Stimulated activated CD8-positive, alpha-beta memory T cell treated with anti-CD3 and anti-CD28 coated beads, Interleukin-4, amount 100 ng/mL, for 48 hours (primary cell): ENCODE measurements at places on chromosomes 12 and 14.

DNA sequence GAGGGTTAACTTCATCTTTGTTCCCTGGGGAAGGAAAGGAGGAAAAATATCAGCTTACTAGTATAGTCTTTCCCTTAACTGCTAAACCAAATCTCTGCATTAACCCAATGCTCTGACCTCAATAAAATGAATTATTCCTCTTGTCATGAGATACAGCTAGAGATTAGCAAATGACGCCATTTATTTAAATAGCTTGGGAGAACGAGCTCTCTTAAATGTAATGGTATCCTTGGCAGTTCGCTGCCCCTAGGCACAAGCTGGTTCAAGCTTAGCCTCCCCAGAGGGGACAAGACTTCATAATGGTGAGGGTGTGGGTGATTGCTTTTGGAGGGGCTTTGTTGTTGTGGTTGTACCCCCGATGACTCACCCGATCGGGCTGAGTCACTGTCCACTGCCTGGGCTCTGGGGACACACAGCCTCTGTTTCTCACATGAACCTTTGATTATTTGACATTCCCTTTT lies 19.6 kb downstream of the FNTB start:
- DNase-seq: no peak

DNA sequence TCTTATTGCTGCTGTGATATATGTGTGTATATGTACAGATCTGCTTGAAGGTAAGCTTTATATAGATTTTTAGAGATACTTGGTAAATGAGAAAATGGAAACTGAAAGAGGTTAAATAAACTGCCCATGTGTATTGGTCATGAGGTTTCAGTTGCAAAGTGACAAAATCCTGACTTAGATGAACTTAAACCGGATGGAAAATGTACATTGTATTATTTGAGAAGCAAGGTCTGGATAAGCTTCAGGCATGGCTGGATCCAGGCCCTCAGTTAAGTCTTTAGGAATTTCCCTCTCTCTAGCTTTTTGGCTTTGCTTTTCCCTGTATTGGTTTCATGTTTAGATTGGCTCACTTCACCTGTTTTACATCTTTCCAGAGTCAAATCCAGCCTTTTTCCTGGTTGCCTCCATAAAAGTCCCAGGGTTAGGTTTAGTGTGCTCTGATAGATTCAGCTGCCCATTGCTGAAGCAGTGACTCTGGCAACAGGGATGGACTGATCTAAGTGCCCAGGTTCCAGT lies 21.0 kb upstream of the MAP1LC3B2 start:
- DNase-seq: no peak

DNA sequence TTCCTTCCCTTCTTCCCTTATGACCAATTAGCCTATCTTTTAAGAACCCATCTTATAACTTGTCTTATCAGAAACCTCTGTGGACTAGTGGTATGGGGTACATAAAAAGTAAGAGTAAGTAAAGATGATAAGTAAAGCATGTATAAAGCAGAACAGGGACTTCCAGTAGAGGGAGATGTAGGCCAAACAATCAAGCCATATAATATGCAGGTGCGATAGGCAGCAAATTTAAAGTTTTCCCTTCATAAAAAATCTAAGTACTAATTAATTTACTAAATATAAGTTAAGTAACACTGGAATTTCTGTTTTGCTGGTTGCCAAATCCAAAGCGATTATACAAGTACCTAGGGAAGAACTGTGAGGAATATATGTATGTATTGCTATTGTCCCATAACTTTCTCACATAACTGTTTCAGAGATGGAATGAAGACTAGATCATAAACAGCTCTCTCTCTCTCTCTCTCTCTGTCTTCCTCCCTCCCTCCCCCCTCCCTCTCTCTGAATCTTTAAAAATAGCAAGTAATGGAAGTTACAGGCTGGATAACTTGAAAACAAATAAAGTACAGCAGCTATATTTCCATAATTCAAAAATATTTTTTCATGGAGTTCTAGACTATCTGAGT lies 25.7 kb downstream of the METTL25 start:
- DNase-seq: no peak

DNA sequence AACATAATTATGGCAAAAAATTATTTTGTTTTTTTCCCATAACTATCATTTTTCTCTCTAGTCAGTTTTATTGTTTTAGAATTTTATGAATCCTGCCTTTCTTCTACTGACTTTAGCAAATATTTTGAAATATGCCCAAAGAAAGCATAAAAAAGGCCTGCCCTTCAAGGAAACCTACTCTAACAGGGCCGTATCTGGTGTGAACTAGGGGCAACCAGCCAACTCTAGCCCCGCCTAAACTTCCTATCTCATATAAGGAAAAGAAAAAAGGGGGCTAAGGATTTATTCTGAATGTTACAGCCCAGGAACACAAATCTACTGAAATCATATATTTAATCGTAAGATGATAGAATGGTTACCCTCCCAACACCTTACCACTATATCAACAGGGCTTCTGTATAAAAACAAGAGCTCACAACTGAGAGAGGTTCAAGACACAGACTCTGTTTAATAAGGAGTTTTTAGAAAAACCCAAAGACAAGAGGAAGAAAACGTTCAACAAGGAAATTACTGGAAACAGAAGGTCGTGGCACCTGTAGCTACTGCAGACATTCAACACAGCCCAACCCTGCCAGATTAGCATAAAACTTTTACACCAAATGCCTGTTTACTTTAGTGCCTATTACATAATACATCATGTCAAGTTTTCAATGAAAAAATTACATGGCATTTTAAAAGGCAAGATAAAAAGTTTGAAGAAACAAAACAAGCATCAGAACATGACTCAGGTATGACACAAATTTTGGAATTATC lies 12.9 kb upstream of the EPYC start:
- no peak for DNase-seq

DNA sequence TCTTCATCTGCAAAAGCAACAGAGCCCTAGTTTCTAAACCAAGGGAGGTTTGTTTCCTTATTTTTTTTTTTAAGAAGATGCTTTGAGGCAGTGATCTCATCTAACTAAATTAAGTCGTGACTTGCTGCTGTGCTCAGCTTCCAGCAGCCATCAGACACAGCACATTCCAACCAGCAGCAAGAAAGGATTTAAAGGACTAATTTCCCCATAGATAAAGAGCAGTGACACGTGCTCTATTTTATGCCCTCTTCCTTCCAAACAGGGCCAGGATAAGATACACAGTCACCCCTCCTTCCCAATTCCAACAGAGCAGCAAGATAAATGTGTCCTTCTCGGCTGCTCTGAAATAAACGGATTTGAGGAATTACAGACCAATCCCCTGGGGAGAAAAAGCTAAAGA lies 81.7 kb downstream of the PRKAB1 start:
- no peak for DNase-seq

- no peak for DNase-seq
Observed at GRCh38 chr12:132662901-132663755, 24.0 kb downstream of the POLE start.

- DNase-seq: no peak
Observed at GRCh38 chr14:50791201-50791600, 39.8 kb downstream of the NIN start.

GRCh38 chr14:72869407-72870329 lies 24.2 kb downstream of the DPF3 start:
- DNase-seq: no peak

DNA sequence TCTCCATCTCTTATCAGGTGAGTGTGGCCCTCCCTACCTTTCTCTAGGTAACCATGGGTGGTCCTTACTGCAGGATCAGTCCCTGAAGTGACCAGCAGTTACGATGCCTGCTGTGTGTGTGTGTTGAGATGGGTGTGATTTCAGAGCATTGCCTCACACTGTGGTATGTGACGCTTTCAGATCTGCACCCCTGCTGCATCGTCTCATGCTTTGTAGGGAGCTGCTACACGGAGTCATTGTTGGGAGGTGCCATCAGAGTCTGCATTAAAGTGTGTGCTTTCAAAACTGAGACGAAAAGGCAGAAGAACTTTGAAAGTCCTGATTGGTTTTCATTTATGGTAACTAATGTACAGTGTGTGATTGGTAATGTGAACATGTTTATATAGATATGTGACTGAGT lies 150.5 kb downstream of the PELI2 start:
- DNase-seq: no peak

DNA sequence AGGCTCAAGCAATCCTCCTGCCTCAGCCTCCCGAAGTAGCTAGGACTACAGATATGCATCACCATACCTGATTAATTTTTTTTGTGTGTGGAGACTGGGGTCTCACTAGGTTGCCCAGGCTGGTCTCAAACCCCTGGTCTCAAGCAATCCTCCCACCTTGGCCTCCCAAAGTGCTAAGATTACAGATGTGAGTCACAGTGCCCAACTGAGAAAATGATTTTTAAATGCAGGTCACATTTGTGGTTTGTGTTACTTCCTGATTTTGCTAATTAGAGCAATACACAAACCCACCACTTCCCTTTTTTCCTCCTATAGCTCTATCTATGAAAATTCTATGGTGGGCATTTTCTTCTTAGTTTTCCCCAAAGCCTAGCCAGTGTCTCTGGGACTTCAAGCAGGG lies 45.5 kb upstream of the TMEM263 start:
- DNase-seq: no peak

DNA sequence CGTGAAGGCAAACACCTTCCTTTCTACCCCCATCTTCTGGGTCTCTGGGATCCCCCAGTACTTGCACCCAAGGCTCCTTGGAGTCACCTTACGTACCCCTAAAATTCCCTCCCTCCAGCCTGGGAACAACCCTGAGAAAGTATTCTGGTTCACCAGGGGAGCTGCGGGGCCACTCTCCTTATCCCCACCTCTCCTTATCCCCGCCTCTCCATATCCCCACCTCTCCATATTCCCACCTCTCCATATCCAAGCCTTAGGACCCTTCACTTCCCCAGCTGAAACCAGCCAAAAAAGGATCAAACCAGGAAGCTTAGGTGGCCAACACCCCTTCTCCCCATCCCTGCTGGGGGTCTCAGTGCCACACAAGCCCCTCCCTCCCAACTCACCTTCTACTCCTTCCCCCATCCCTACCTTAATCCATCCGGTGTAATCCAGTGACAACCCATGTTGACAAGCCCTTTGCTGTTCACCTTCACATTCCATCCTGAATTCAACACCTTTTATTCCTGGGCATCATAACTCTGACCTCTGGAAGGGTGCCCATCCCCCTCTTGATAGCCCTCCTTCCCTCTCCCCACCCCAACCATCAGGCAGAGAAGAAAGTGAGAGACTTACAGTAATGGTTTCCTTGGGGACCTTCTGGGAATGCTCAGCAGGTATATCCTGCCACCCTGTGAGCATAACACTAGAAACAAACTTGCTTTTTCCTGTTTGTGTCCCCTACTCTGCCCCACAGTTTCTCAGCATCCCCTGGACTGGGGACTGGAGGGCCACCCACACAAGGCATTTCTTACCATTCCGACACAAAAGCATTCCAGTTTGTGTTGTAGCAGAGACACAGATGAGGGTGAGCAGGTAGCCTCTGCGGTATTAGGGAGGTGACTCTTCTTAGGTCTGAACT lies 1.6 kb upstream of the MSI1 start:
- no peak for DNase-seq

GRCh38 chr12:21780786-21781185 lies 6.3 kb upstream of the KCNJ8 start:
- no peak for DNase-seq

DNA sequence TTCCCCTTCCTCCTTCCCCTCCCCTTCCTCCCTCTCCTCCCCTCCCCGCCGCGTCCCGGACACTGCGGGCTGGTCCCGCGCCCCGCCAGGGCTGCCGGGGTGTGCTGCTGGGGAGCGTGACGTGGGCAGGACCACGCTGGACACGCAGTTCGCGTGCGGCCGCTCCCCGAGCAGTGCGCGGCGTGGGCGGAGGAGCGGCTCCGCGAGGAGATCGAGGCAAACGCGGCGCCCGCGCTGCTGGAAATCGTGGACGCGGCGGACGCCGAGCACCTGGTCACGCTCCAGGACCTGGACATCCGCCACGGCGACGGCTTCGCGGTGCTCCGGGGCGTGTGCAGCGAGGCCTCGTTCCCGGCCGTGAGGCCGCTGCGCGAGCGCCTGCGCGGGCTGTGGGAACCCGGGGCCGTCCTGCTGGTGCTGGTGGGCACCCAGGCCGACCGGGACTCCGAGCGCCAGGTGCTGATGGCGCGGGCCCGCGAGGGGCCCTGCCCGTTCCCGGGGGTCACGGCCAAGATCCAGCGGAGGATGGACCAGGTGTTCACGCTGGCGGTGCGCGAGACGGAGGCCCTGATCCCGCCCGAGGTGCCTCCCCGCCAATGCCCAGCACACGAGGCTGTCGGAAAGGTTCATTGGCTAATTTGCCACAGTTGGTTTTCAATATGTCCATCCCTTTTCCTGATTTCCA lies 84.3 kb downstream of the TNFAIP2 start:
- no peak for DNase-seq

DNA sequence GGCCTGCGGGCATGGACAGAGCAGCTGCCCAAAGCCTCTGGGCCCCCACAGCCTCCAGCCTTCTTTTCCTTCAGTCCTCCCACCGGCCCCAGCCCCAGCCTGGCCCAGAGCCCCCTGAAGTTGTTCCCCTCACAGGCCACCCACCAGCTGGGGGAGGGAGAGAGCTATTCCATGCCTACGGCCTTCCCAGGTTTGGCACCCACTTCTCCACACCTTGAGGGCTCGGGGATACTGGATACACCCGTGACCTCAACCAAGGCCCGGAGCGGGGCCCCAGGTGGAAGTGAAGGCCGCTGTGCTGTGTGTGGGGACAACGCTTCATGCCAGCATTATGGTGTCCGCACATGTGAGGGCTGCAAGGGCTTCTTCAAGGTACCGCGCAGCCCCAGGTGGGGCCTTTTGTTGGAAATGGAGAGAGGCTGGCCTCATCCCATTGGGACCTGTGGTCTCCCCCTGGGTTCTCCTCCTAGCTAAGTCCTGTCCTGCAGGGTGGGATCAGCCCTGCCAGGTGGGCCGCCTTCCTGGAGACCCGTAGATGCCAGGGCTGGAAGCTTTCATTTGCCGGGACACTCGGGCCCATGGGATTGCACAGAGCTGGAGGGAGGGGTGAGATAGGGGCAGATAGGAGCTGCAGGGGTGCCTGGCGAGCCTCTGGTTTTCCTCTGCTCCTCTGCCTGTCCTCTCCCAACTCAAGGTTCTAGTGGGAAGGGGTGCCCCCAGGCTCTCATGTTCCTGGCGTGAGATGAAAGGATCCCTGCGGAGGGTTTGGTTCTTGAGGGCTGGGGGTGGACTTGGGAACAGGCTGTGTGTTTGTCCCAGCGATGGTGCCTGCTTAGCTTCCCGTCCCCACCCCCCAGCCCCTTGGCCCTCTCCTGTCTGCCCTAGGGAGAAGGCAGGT lies 3.8 kb downstream of the NR4A1 start:
- DNase-seq: no peak

- no peak for DNase-seq
Observed at GRCh38 chr14:70934502-70935134, 27.4 kb downstream of the PCNX1 start.

DNA sequence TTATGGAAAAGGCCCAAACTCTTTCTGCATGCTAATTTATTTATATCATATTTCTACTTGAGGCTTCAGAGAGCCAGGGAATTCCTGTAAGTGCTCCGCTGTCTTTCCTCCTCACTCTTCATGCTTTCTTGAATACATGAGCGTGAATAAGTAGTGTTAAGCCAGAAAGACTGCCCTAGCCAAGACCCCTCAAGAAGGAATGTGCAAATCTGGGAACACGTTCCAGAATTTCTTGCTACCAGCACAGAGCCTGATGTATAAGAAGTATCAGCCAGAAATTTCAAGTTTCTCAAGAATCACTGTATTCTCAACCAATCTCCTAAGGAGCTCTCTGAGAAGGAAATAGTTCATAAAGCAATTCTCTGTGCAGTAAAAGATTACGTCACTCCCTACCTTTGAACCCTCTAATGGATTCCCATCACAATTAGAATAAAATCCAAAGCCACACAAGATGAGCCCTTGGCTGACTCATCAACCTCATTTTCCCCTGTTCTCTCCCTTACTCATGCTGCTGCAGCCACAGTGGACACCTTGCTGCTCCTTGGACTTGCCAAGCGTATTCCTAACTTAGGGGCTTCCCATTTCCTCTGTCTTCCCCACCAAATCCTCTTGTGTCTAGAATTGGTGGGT lies 6.9 kb upstream of the TSPAN8 start:
- no peak for DNase-seq
